SIG-M5 (cell line): ENCODE measurements at places on chromosomes 1 and 21.

DNA sequence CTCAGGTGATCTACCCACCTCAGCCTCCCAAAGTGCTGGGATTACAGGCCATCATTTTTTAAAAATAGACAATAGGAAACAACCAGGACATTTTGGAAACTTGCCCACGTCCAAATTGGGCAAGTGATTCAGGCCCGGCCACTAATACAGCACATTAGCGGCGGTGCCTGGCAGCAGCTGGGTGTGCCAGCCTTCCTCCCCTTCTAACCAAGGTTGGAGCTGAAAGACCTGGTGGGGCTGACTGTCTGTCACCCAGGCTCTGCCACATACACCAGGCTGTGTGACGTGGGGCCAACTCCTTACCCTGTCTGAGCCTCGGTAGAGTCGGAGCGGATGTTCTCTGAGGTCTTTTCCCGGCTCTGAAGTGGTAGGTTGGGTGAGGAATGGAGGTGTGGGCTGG, 29.6 kb upstream of the TMEM51 start:
- no peak for DNase-seq

DNA sequence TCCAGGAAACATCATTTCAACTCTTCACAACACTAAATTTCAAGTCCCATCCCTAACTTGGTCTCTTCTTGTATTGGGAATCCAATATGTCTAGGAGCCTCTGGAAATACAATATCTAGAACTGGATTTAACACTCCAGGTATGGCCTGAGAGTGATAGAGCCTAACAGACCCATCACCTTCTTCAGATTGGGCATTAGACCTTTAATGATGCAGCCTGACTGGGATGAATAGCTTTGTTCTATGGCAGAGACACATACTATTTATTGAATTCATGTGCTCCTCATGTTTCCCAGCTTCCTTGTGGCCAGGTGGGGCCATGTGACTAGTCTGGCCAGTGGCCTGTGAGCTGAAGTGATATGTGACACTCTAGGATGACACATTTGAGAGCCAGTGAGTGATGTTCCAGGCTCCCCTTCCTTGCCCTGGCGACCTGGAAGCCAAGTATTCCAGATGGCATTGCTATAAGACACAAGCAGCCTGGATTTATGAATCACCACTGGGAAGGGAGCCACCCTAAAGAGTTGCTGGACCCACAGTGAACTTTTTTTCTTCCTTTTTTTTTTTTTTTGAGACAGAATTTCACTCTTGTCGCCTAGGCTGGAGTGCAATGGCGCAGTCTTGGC, 31.0 kb upstream of the POU3F1 start:
- no peak for DNase-seq

GRCh38 chr1:233912909-233913308, 8.4 kb downstream of the SLC35F3 start:
- no peak for DNase-seq

- no peak for DNase-seq
Measured at GRCh38 chr1:53551428-53551995, 92.3 kb downstream of the DMRTB1 start.

DNA sequence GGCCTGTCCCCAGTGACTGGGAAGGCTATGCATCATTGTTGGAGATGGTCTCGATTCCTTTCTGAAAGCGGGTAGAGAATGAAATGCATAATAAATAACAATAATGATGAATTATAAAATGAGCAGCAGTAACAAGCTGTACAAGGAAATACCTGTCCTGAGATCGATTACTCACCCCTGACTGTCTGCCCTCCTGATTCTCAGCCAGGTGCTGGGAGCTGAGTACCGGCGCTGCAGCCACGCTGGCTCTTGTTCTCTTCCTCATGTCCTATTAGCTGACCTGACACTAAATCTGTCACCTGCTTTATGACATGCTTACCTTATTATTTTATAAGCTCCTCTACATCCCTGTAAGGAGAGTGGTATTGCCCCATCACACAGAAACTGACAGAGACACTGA, 3.4 kb downstream of the AGPAT3 start:
- DNase-seq: no peak

DNA sequence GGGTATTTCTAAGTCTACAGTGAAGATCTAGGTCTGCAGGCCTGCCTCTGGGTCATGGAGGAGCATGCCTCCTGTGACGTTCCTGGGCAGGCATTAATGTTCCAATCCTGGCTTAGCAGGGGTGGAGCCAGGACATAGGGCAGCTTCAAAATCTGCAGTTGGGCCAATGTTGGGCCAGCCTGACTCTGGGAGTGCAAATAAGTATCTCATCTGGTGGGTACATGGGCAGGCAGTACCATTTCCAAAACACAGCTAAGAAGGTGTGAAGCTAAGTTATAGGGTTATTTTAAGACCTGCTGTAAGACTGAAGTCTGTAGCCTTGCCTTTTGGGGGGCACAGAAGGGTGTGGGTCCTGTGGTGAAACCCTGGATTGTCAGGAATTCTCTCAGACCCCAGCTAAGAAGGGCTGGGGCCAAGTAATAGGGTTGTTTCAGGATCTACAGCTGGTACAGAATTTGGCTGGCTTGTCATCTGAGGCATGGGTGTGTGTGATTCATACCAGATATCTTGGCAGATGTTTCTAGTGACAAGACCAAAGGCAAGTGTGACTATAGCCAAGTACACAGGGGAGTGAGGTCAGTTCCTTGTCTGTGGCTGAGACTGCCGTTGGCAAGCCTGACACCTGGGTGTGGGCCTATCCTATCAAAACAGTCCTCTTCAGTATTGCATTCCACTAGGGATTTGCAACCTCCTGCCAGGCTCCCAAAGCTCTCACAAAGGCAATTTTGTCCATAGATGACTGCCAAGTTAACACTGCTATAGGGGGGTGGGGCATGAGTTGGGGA, 468.7 kb upstream of the B3GALT2 start:
- no peak for DNase-seq

DNA sequence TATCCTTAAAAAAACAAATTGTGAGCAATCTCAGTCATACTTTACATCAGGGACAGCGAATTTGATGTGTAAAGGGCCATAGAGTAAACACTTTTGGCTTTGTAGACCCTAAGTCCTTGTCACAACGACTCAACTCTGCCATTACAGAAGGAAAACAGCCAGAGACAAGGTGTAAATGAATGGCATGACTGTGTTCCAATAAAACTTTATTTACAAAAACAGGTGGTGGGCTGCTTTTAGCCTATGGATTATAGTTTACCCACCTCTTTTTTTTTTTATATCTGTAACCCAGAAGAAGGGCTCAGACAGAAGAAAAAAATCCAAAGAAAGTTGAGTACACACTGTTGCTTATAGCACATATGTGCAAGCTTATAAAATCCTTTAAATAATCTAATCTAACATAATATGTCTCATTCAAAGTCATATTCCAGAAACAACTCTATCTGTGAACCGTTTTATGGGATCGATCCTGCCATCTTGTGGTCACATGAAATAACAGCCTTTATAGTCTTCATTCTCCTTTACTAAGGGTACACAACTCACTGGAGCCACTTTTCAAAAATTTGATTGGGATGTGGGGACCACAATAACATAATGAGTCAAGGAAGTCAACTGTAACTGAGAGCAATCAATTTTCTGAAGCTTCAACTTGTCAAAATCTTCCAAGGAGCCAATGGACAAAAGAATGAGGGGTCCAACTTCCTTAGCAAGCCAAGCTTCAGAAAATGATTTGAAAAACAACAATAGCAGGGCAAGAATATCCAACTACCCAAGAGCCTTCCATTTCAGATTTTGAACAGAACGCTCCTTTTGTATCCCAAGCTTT, 142.2 kb upstream of the KRTAP19-8 start:
- DNase-seq: no peak

DNA sequence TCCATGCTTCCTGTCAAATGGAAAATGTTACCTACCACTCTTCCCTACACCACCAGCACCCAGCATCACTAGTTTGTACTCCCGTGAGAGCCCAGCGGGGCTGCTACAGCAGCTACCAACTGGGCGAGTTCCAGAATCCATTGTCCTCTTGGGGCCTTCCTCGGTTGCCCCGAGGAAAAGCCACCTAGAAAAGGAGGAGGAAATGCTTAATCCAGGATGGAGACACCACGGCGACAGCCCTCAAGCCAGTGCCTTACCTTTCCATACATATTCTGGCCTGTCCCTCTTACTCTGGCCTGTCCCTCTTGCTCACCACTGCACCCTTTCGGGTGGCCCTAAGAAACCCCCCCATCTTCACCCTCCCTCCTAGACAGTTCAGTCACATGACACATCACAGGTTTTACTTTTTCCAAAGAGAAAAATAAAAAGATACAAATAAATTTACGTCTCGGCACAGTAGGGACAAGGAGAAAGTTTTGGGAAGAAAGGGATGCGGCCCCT, 478 bp downstream of the RIT1 start:
- DNase-seq: no peak

- no peak for DNase-seq
Measured at GRCh38 chr21:43984905-43985689, 27.0 kb upstream of the TRAPPC10 start.

DNA sequence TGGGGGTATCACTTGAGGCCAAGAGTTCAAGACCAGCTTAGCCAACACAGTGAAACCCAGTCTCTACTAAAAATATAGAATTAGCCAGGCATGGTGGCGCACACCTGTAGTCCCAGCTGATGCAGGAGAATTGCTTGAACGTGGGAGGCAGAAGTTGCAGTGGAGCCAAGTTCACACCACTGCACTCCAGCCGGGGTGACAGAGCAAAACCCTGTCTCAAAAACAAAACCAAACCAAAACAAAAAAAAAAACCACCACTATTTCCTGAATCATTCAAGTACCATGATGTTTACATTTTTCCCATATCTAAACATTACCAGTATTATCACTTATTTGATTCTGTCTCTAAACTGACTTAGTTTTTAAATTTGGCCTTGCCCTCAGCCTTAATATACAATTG, 29.5 kb downstream of the TUT4 start:
- no peak for DNase-seq

DNA sequence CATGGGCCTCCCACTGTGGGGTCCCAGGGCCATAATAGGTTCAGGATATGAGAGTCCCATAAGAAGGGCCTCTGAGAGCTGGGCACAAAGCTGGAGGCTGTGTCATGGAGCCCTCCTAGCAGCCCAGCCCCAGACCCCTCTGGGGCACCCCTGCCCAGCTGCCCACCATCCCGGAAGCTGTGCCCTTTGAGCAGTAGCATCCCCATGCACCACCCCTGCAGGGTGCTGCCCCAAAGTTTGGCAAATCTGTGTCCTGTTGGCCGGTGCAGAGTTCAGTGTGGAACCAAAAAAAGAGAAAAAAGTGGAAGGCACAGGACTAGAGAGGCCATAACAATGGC, 17.6 kb downstream of the TNNT2 start:
- no peak for DNase-seq

GRCh38 chr1:2956576-2956975, 64.7 kb upstream of the ACTRT2 start:
- DNase-seq: no peak

GRCh38 chr1:116373431-116374352, 648 bp downstream of the ATP1A1 start:
- DNase-seq: no peak
